ENCODE measurements at places on chromosomes 3 and 15.

GRCh38 chr3:134563601-134564000, 77.7 kb downstream of the CEP63 start:
- DNase-seq = no peak

GRCh38 chr3:10757021-10757820, 58.8 kb upstream of the SLC6A11 start:
- no peak for DNase-seq

DNA sequence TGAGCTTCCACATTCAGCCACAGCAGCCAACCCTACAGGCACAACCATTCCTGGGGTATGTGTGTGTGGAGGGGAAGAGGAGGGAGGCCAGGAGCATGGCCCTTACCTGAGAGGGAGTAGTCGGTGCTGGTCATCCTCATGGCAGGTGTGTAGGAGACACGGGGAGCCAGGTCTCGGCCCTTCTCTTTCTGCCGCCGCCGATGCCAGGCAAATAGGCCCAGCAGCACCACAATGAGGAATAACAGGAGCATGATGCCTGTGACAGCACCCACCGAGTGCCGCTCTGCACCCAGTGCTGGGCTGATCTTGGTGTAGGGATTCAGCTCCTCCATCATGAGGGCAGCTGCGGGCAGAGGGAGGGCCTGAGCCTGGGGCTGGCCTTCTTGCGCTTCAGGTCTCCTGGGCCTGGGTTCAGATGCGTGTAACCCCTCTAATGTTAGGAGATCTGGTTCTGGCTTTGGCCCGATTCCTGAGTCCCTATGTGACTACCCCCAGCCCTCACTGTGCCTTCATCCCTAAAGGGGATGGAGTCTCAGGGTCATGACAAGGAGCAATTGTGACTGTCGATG, 44.4 kb downstream of the RAB11A start:
- DNase-seq = no peak

DNA sequence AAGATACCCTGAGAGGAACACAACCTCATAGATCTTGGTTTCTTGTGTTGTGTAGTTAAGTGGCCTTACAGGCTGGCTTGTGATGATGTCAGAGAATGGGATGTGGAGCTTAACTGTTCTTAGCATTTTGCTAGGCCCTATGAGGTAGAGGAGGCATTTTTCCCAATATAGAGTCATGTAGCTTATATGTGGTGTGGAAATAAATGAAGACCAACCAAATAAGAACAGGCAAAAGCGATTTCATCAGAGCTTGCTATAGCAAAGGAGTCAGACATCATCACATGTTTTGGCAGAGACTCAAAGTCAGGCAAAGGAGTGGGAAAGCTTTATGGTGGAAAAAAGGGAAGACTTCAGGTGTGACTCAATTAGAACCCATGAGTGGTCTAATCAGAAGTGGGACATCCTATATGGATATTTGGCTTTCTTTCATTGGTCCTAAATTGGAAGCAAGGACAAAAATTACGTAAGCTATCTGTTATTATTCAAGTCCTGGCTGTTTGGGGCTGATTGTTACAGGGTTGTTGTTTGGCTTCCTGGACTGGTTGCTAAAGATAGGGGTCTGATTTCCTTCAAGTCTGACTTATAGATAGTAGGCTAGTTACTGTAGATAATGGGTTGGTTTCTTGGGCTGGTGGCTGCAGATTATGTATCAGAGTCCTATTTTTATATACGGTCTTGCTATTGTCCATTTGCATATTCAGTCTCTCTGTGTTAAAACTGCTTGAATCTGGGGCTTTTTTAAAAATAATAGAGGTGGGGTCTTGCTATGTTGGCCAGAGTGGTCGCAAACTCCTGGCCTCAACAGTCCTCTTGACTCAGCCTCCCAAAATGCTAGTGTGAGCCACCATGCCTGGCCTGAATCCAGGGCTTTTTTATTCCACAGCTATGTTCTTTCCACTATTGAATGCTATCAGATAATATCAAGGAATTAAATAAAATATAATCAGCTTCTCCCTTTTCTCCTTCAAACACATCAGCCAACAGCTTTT, 30.3 kb upstream of the SETD2 start:
- no peak for DNase-seq

DNA sequence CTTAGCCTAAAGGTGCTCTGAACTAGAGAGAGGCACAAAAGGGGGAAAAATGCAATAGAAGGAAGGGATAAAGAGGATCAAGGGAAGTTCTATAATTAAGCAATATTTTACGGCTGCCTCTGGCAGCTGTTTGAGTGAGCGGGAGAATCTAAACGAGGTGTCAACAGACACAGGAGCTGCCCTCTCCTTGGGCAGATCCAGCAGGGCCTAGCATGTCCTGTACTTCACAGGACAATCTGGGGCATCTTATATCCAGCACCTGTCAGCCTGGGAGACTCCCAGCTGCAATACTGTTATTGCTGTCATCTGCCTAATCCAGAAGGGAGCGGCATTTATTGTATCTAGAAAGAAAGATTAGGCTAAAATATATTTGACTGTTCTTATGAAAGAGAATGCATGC, 68.9 kb downstream of the WWTR1 start:
- no peak for DNase-seq

DNA sequence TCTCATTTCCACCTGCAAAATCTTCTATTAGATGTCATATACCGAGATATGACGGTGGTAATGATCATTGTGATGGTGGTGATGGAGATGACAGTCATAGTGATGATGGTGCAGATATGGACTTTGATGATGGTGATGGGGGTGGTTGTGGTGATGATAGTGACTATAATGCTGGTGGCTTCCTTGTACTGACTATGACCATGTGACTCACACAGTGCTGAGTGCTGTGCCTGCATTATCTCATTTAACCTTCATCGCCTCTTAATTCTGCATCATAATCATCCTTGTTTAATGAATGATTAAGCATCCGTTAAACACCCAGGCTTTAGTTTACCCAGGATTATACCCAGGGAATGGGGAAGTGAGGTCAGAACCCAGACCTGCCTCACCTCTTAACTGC, 331.7 kb downstream of the FEZF2 start:
- DNase-seq = no peak

DNA sequence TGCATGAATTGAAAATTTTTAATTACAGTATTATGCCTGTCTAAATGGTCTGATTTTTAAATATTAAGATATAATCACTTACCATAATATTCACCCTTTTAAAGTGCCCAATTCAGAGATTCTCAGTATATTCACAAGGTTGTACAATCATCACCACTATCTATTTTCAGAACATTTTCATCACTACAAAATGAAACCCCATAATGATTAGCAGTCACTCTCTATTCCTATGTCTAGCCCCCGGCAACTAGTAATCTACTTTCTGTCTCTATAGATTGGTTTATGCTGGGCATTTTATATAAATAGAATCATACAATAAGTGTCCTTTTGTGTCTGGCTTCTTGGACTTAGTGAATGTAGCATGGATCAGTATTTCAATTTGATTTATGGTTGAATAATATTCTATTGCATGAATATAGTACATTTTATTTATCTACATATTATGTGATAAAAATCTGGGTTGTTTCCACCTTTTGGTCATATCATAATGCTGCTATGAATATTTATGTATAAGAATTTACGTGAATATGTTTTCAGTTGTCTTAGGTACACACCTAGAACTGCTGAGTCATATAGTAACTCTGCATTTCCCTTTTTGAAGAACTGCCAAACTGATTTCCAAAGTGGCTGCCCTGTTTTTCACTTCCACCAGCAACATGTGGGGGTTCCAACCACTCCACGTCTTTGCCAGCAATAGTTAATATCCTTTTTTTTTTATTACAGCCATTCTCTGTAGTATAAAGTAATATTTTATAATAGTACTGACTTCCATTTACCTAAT, 485.7 kb upstream of the ZNF385D start:
- no peak for DNase-seq

Data from SIG-M5 (cell line).